SK-N-SH treated with all-trans-retinoic acid at 6 μM for 48 hours (cell line): ENCODE measurements at places on chromosomes 2 and 18.
A peak's percentile ranks its signal among the peaks of the same experiment; 100 is the strongest.

DNA sequence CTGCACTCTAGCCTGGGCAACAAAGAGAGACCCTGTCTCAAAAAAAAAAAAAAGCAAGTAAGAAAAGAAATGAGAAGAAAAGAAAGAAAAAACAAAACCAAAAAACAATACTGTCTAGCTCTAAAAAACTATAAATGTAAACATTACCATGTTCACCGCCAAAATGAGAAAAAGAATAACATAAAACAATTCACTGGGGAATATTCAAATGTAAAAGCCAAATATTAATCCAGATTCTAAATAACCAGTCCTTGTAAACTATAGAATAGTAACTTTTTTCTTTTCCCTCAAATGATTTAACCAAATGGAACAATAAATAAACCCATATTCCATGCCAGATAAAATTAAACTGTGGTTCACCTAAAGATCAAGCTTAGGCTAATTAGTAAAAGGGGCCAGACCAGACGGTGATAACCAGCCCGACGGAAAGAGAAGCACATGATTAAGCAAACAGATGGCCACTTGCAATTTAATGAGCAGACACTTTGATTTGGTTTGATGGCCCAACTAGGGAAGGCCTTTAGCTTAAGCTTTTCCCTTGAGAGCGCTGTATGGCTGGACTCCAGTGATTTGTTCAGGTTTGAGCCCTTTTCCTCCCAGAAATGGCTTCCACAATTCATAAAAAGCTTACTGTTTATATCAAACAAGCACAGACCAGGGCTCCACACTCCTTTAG, 39.4 kb upstream of the ZNF397 start:
- ATAC-seq: no peak

- ATAC-seq: no peak
Observed at GRCh38 chr2:236895497-236895896, 190.2 kb upstream of the COPS8 start.

DNA sequence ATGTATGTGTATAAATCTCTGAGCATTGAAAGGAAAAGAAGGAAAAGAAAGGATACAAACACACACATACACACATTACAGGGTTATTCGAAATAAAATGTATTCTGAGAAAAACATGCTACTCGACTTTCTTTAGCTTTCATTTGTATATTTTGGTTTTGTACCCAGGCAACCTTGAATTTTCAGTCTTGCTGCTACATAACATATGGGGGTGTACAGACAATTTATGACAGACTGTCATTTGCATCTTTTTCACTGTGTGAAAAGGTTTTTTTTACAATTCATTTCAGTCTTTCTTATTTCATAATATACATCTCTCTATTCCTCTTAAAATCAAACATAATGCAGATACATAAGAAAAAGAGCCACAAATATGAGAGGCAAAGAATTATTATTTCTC, 1238.4 kb upstream of the NXPH2 start:
- no peak for ATAC-seq

- ATAC-seq: no peak
Observed at GRCh38 chr2:9031246-9031645, 27.8 kb upstream of the MBOAT2 start.

DNA sequence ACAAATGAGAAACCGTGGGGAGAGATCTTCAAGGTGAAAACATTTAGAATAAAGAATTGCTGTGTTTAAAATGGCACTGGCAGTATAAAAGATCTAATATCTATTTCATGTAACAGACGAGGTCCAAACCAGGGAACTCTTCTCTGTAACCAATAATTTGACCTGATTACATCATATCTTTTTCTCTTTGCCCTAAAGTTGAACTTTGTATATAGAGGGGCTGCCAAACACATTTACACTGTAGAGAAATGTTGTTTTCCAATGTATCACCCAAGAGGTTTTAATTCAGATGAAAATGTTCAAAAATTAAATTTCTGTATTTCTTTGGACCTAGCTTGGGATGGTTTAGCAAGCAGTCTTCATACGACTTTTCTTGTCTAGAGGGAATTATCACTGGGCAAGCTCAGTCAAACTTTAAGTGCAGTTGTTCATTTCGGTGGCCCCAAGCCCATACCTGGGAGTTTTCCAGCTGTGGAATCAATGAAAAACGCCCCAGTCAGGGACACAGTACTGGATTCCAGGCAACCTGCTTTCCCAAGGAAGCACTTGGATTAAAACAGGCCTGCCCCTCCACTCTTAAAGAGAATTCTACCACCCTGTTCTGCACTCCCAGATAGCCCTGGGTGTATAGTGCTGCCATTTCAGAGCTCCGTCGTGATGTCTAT, 208.5 kb upstream of the FN1 start:
- no peak for ATAC-seq

DNA sequence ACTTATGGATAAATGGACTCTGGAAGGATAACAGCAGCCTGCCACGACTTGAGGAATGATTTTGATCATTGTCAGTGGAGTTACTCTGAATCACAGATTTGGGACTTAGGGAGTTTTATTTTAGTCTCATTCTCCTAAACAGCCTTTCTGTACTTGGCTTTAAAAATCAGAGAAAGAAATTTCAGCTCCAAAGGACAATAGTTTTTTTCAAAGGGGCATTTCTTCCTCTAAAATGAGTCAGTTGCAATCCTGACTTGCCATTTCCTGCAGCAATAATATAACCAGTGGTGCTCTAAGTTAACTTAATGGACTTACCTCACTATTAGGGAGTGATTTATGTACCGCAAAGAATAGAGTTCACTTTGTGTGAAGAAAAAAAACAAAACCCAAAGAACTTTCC, 35.1 kb upstream of the MTX2 start:
- ATAC-seq: no peak

- ATAC-seq: peak; percentile 87
Observed at GRCh38 chr18:22703883-22704585, 229.1 kb upstream of the RBBP8 start.

- ATAC-seq: peak; percentile 95
Observed at GRCh38 chr2:8003462-8004075, 678.3 kb upstream of the ID2 start.

DNA sequence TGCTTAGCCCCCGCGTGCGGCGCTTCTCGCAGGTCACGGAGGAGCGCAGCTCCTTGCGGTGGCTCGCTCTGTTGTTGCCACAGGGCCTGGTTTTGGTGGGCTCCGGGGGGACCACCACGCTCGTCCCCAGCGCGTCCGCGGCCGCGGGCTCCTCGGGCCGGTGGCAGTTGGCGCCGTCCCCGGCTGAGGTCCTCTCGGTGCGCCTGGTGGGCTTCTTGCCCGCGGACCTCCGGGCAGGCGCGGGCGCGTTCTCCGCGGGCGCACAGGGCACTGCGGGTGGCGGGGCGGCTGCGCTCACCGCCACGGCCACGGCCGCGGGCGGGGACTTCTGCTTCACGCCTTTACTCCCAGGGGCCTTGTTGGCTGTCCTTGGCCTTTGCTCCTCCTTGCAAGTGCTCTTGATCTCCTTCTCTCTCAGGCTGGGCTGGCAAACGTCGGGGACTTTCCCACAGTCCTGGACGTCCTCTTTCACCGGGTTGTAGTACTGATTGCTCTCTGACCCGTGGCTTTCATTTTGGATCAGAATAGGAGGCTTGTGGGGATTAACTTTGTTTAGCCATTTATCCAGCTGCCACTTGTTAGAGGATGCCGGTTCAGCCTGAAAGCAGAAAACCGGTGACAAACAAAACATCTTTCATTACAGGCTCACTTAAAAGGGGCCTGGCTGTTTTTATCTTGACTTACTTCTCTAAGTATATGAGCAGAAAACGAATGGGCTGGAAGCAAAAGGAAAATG, 104.0 kb upstream of the REV1 start:
- no peak for ATAC-seq

- ATAC-seq: no peak
Observed at GRCh38 chr2:177187631-177188312, 24.8 kb upstream of the HNRNPA3 start.

- no peak for ATAC-seq
Observed at GRCh38 chr18:33833842-33834241, 255.8 kb downstream of the ASXL3 start.

- no peak for ATAC-seq
Observed at GRCh38 chr2:82825410-82826090, 1633.5 kb downstream of the SUCLG1 start.

- ATAC-seq: no peak
Observed at GRCh38 chr2:36762764-36763490, 66.4 kb downstream of the VIT start.

DNA sequence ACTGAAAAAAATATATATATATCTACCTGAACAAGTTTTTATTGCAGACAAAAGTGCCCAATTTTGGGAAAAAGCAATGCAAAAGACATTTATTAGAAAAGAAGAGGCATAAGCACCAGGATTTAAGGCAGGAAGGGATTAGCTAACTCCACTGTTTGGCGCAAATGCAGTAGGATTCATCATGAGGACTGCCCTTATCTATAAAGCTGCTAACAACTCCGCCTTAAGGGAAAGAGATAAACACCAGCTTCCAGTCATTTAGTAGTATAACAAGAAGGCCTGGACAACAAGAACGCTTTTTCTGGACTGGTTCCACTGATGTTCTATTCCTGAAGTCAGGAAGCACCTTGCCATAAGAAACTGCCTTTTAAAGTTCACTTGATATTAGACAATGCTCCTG, 52.9 kb upstream of the FSHR start:
- ATAC-seq: no peak

- no peak for ATAC-seq
Observed at GRCh38 chr2:150020937-150021673, 433.5 kb upstream of the MMADHC start.

DNA sequence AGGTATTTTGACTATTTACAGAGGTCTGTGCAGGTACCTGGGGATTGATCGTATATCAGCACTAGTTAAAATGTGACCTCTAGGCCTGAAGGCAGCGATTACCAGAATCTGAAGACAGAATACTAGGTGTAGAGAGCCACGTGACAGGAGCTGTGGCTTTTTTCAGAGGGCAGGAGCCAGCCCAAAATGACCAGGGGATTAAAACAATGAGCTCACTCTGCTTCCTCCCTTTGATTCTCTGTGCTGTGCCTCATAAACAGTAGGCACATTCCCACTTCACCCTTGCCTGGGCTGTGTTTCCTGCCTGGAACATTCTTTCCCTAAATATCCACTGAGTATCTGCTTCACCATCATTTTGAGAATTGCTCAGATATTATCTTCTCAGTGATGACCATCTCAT, 15.2 kb downstream of the ITGAV start:
- ATAC-seq: no peak

- peak; percentile 89 for ATAC-seq
Observed at GRCh38 chr2:152407204-152407721, 72.3 kb downstream of the FMNL2 start.

GRCh38 chr18:79681484-79682387, 2.1 kb downstream of the CTDP1 start:
- no peak for ATAC-seq

DNA sequence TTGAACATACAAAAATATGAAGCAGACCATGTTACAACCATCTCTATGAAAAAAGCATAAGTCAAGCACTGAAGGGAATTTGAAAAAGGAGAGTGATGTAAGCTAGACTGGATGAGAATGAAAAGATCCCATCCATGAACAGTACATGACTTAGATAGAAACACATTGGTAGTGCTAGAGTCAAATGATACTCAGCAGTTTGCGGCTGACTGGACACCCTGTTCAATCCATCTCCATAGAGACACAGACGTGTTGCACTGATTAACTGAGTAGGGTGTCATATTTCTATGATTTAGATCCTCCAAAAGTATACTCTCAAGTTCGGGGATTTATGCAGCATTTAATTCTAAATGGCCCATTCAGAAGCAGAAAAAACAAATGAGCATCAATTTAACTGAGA, 674.3 kb upstream of the NRXN1 start:
- no peak for ATAC-seq

DNA sequence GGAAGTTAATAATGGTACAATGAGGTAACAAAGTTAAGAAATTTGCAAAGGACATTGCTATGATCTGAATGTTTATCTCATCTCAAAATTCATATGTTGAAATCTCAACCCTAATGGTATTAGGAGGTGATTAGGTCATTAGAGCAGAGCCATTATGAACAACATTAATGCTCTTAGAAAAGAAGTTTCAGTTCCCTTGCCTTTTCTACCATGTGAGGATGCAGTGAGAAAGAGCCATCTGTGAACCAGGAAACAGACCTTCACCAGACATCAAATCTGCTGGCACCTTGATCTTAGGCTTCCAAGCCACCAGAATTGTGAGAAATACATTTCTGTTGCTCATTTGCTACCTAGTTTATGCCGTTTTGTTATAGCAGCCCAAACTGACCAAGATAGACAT, 757.6 kb downstream of the NR4A2 start:
- ATAC-seq: no peak

GRCh38 chr2:181607629-181608590, 49.0 kb downstream of the CERKL start:
- ATAC-seq: no peak

DNA sequence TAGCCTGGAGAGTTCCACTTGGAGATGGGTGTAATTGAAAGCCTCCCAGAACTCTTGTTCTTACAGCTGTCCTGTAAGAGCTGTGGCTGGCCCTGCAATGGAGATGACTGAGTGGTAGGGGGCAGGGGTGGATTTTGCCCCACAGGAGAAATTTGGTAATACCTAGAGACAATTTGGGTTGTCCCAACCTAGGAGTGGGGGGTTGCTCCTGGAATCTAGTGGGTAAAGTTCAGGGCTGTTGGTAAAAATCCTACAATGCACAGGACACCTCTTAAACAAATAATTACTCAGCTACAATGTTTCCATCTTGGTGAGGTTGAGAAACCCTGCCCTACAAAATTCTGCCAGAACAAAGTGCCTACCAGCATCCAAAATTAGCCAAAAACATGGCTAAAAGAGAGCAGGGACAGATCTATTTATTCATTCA, 181.1 kb upstream of the SH3BP4 start:
- ATAC-seq: no peak; the same call in 2 of the 3 replicates

- ATAC-seq: no peak
Observed at GRCh38 chr18:74286106-74286855, 5.5 kb downstream of the CYB5A start.

- no peak for ATAC-seq
Observed at GRCh38 chr18:20996418-20996817, 115.2 kb downstream of the ROCK1 start.

- peak; percentile 28 for ATAC-seq
Observed at GRCh38 chr2:55109219-55109891, 59.1 kb upstream of the RTN4 start.

DNA sequence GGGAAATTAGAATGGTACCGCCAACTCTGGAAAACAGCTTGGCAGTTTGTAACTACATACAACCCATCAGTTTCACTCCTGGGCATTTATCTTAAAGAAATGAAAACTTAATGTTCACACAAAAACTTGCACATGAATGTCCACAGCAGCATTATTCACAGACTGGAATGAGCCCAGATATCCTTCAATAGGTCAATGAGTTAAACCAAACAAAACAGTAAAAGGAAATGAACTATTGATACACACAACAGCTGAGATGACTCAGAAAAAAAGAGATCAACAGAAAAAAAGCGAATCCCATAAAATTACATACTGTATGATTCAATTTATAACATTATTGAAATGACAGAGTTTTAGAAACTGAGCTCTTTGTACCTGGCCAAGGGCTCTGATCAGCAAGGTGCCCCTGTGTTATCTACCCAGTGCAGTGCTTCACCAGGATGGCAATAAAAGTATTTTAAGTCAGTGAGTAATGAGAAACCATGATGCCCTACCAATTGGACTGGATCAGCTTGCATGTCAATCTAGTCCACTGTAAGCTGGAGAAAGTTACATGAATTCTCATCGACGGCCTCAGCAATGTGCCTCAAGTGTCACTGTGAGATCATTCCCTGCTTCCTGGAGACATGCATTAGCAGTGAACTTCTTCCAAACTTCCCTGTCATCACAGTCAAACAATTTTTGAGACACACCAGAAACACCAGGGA, 21.9 kb downstream of the TMEM237 start:
- peak; percentile 23 for ATAC-seq

- no peak; the same call in 2 of the 3 replicates for ATAC-seq
Observed at GRCh38 chr18:23661735-23662308, 889 bp downstream of the ANKRD29 start.
